Upper lobe of right lung (tissue), 1 donor: ENCODE measurements at places on chromosomes 13 and 19. TPM values are rescaled to one million over a fixed set of nuclear protein-coding genes. Genes with fewer than 3 reads are reported as not detected.

The LAIR1 gene
- total RNA-seq, result 87.8 TPM

The TMEM255B gene
- total RNA-seq, result 43.6 TPM

The LGALS14 gene
- not detected for total RNA-seq

The IL12RB1 gene
- total RNA-seq, result 6.2 TPM

The NDUFB7 gene
- 113 TPM for total RNA-seq

The MBD3L3 gene
- total RNA-seq, result not detected

The IRGC gene
- total RNA-seq, result not detected

- no peaks in the 10 kb centered on the region for H3K36me3 ChIP-seq
- no peak overlapping the region for H3K27ac ChIP-seq
- H3K4me1 ChIP-seq, result peaks cover 8% of the 10 kb centered on the region
- no peak overlapping the region for H3K4me3 ChIP-seq
- no peaks in the 10 kb centered on the region for H3K27me3 ChIP-seq
Measured at GRCh38 chr13:42985312-42986175, 6.5 kb downstream of the EPSTI1 start.

- DNase-seq, result no peak
- no peaks in the 10 kb centered on the region for H3K4me1 ChIP-seq
- no peaks in the 10 kb centered on the region for H3K27me3 ChIP-seq
- H3K4me3 ChIP-seq, result no peak overlapping the region
- peaks cover 13% of the 10 kb centered on the region for H3K36me3 ChIP-seq
Measured at GRCh38 chr13:41905600-41906254, 55.2 kb downstream of the VWA8 start.

GRCh38 chr13:32851083-32852069, 164.8 kb upstream of the KL start:
- H3K27me3 ChIP-seq, result no peaks in the 10 kb centered on the region
- H3K36me3 ChIP-seq, result no peaks in the 10 kb centered on the region
- no peak for DNase-seq
- no peak overlapping the region for H3K4me3 ChIP-seq
- H3K4me1 ChIP-seq, result no peaks in the 10 kb centered on the region
- no peak overlapping the region for H3K27ac ChIP-seq

GRCh38 chr13:96373597-96373996, 283.7 kb downstream of the HS6ST3 start:
- no peak overlapping the region for H3K27ac ChIP-seq
- no peak for DNase-seq
- H3K36me3 ChIP-seq, result no peaks in the 10 kb centered on the region
- H3K27me3 ChIP-seq, result no peaks in the 10 kb centered on the region
- no peak overlapping the region for H3K4me3 ChIP-seq

- no peaks in the 10 kb centered on the region for H3K36me3 ChIP-seq
- H3K27me3 ChIP-seq, result no peaks in the 10 kb centered on the region
- H3K4me1 ChIP-seq, result no peaks in the 10 kb centered on the region
- no peak overlapping the region for H3K27ac ChIP-seq
- no peak for DNase-seq
Measured at GRCh38 chr13:34416971-34417380, 525.1 kb upstream of the NBEA start.

- H3K4me1 ChIP-seq, result no peaks in the 10 kb centered on the region
- H3K36me3 ChIP-seq, result peaks cover 5% of the 10 kb centered on the region
- no peaks in the 10 kb centered on the region for H3K27me3 ChIP-seq
- DNase-seq, result no peak
- H3K27ac ChIP-seq, result no peak overlapping the region
Measured at GRCh38 chr19:45569619-45570421, 14.8 kb downstream of the OPA3 start.

DNA sequence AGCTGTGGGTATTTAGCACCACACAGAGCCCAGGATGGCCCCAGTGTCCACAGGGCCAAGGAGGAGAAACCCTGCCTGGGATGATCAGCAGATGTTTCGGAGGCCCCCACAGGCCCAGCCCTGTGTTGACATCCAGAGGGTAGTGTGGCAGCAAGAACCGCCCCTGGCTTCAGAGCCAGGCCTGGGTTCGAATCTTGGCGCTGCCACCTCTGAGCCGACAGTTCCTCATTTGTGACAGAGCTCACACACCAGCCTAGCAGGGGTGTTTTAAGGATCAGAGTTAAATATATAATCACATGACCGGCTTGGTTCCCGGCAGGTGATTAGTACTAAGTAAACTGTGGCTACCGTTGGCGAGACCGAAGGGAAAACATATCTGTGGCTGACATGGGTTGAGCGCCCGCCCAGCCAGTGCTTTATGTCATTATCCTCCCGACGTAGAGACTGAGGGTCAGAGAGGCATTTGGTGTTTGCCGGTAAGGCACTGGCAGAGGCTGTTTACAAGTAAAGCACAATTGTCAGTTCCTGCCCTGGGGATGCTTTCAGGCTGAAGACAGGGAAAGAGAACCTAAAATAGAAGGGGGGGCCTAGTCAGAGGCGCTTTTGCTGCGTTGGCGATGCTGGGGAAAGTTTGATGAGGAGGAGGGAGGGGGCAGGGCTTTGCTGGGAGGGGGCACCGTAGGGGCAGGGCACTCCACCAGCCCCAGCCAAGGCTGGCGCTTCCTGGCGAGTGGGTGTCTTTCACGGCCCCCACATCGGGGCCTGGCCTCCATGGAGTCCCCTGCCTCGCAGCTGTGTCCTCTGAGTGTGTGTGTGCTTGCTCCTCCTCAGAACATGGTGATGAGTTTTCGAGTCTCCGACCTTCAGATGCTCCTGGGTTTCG, 4.8 kb downstream of the PIAS4 start:
- H3K4me1 ChIP-seq, result peaks cover 35% of the 10 kb centered on the region
- no peak for DNase-seq
- H3K36me3 ChIP-seq, result peaks cover 19% of the 10 kb centered on the region

DNA sequence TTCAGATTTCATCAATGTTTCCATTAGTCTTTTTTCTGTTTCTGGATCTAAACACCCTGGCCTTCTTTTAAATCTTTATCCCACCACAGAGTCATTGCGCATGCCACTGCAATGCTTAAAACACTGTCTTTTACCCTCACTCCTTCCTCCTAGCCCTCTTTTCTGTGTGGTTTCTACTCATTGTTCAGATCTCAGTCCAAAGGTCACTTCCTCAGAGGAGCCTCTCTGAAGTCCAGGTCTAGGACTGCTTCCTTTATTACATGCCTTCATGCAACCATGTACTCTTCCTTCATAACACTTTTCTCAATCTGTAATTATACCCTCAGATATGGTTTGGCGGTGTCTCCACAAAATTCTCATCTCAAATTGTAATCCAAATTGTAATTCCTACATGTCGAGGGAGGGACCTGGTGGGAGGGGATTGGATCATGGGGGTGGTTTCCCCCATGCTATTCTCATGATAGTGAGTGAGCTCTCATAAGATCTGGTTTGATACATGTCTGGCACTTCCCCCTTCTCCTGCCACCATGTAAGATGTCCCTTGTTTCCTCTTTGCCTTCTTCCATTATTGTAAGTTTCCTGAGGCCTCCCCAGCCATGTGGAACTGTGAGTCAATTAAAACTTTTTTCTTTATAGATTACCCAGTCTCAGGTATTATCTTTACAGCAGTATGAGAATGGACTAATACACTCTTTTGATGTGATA, 808.9 kb downstream of the DIAPH3 start:
- H3K27ac ChIP-seq, result no peak overlapping the region
- H3K36me3 ChIP-seq, result no peaks in the 10 kb centered on the region
- no peaks in the 10 kb centered on the region for H3K27me3 ChIP-seq

GRCh38 chr13:78015782-78016181, 97.2 kb upstream of the EDNRB start:
- DNase-seq, result no peak
- no peaks in the 10 kb centered on the region for H3K4me1 ChIP-seq
- no peaks in the 10 kb centered on the region for H3K27me3 ChIP-seq
- no peaks in the 10 kb centered on the region for H3K36me3 ChIP-seq
- no peak overlapping the region for H3K27ac ChIP-seq
